Myometrial cell (primary cell): ENCODE measurements at places on chromosomes 5 and 9. TPM values are rescaled to one million over a fixed set of nuclear protein-coding genes. Genes with fewer than 3 reads are reported as not detected.

PLAC8L1 gene
- not detected in 2 replicates for total RNA-seq

KIAA0825 gene
- total RNA-seq = 1.4 and 2.5 TPM in 2 replicates

ACOT12 gene
- total RNA-seq = 0.18 TPM in 1 of 2 replicates, not detected in the other

PCDHA9 gene
- not detected in 2 replicates for total RNA-seq

WNT8A gene
- total RNA-seq = not detected in 2 replicates

SLC27A6 gene
- under 0.01 and 0.18 TPM in 2 replicates for total RNA-seq

HMMR gene
- total RNA-seq = 33.7 and 53.2 TPM in 2 replicates
